ENCODE measurements at places on chromosomes 2 and 18.

DNA sequence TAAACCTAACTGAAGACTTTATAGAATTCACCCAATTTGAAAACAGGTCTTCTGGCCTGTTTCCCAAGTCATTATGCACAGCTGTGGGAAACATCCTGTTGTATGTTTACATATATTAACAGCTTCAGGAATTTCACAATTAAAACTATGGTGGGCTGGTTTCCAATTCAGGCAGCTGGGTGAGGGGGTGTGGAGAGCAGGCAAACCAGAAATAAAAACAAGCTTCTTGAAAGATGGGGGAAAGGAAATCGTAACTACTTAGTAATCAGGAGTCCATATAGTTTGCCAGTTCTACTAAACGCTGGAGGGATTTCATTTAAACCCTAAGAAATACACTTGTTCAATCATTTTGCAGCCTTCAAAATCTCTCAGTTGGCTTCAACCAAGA, 22.8 kb downstream of the ATP8B1 start:
- peaks cover 28% of the 10 kb centered on the region for H3K4me1 ChIP-seq
- no peak for DNase-seq
- H3K36me3 ChIP-seq = peaks cover 2% of the 10 kb centered on the region
- no peak overlapping the region for H3K4me3 ChIP-seq
- peak overlapping the region; percentile 17 for H3K27ac ChIP-seq

DNA sequence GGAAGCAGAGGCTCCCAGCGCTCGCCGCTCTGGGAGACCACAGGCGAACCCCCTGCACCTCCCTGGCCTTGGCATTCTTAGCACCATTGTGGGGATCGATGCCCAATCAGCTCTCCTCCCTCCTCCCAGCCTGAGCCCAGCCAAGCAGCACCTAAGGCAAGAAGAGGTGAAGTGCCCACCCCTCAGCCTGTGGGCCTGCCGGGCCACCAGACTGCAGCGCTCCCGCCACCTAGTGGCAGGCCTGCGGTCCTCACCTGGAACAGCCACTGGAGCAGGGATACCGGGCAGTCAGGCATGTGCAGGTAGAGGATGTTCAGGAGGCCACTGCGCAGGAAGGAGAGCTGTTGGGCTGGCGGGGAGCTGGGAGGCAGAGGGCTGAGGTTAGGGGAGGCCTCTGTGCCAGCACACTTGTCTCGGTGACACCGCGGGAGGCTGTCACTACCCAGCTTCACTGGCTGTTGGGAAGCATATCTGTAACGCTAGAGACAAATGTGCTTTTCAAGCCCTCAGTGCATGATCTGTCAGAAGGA, 35.2 kb downstream of the FAM178B start:
- H3K27ac ChIP-seq = no peak overlapping the region
- no peaks in the 10 kb centered on the region for H3K36me3 ChIP-seq
- DNase-seq = peak; percentile 87
- peaks cover 6% of the 10 kb centered on the region for H3K4me1 ChIP-seq
- H3K4me3 ChIP-seq = no peak overlapping the region

DNA sequence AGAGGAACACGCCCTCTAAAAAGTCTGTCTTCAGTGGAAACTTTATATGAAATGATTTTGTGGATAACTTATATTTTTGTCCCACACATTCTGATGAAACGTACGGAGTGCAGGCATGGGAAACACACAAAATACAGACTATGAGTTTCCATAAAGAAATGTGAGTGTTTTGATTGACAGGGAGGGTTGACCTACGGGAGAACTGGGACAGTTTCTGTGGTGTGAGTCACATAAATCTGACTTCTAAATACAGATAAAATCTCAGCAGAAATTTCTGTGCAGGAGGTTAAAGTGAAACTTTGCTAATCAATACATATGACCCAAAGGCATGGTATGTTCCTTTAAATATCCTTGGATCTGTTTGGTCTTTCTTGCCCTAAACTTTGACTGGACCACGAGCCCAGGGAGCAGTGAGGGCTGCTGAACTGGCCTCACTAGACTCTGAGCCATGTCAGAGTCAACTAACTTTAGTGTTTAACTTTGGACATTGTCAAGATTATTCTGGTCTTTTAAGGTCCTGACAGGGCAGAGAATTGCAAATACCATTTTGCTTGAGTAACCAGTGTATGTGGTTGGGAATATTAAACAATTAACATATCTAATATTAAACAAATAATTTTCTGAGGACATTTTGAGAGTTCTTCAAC, 206.9 kb upstream of the LYPD1 start:
- no peaks in the 10 kb centered on the region for H3K27me3 ChIP-seq
- peaks cover 7% of the 10 kb centered on the region for H3K4me1 ChIP-seq
- no peak for DNase-seq
- H3K36me3 ChIP-seq = no peaks in the 10 kb centered on the region
- no peak overlapping the region for H3K4me3 ChIP-seq
- no peak overlapping the region for H3K27ac ChIP-seq

DNA sequence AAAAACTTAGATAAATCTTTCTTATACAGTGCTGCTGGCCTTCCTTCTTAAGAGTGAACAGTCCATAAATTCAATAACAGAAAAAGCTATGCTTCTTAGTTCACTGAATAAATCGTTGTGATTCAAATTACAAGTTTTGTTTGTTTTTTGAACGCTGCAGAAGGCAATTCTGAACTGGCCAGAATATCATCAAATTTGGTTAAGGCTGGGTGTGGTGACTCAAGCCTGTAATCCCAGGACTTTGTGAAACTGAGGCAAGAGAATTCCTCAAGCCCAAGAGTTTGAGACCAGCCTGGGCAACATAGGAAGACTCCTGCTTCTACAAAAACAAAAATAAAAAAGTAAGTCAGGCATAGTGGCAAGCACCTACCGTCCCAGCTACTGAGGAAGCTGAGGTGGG, 111.2 kb upstream of the SLC39A10 start:
- peaks cover 3% of the 10 kb centered on the region for H3K27me3 ChIP-seq
- no peak overlapping the region for H3K4me3 ChIP-seq
- no peaks in the 10 kb centered on the region for H3K36me3 ChIP-seq
- DNase-seq = no peak
- no peak overlapping the region for H3K27ac ChIP-seq
- H3K4me1 ChIP-seq = peaks cover 10% of the 10 kb centered on the region

DNA sequence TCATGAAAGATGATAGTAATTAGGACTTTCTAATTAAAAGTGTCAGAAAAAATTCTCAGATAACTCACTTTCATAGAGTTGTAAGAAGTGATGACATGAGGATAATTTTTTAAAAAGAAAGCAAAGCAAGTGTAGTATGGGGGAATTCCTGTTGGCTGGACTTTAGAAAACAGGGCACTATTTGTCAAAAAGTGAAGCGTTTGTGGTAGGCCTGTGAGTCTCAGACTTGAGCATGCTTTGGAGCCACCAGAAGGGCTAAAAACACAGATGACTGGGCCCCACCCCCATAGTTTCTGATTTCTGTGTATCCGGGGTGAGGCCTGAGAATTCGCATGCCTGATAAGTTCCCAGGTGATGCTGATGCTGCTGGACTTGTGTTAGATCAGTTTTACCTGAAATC, 222.6 kb upstream of the LRRTM1 start:
- no peaks in the 10 kb centered on the region for H3K27me3 ChIP-seq
- DNase-seq = no peak
- H3K4me1 ChIP-seq = no peaks in the 10 kb centered on the region
- no peak overlapping the region for H3K27ac ChIP-seq

DNA sequence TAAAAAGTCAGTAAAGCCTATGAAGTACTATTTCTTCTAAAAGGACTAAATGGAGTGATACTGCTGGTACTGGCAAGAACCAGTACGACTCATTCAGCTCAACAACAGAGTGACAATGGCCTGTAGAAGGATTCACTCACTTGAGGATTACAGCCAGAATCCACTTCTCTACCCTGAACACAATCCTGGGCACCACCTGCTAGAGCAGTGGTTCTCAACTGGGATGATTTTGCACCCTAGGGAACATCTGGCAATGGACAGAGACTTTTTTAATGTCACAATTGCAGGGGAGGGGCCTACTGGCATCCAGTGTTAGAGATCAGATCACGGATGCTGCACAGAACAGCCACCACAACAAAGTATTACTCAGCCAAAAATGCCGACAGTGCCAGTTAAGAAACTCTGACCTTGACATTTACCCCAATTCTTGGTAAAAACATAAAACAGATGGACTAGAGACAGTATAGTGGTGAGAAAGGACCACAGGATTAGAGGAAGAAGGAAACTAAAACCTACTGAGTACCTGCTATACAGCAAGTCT, 5.0 kb downstream of the SPIRE1 start:
- no peak for DNase-seq
- H3K4me3 ChIP-seq = no peak overlapping the region
- H3K27ac ChIP-seq = no peak overlapping the region
- H3K36me3 ChIP-seq = peaks cover 3% of the 10 kb centered on the region
- peaks cover 11% of the 10 kb centered on the region for H3K4me1 ChIP-seq

DNA sequence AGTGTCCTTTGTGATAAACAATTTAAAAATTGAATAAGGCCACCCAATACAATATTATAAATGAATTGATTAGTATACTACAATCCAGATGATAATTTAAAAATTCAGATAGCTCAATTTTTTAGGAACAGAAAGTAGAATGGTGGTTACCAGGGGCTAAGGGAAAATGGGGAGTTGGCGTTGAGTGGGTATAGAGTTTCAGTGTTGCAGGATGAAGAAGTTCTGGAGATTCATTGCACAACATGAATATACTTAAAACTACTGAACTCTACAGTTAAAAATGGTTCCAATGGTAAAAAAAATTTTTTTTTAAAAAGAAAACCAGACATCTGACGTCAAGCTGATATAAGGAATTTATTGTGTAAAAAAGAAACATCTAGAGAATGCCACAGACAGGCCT, 20.9 kb downstream of the SLC39A6 start:
- no peak overlapping the region for H3K4me3 ChIP-seq
- H3K36me3 ChIP-seq = peaks cover 12% of the 10 kb centered on the region
- H3K4me1 ChIP-seq = no peaks in the 10 kb centered on the region
- no peak for DNase-seq

DNA sequence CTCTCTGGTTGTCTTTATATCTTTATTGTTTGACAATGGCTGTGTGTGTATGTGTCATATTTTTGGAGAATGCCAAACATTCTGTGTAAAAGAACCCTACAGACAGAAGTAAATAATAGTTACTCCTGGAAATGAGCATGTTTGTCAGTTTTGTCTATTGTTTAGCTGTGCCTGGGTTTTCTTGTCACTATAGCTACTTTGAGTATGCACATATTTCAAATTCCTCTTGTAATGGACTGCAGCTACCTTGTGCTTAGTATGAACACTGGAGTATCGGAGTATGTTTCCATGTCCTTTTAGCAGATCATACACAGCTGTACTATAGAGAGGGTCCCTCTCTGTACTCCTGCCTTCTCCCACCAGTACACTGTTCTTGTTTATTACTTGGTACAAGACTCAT, 58.0 kb upstream of the DOCK10 start:
- no peaks in the 10 kb centered on the region for H3K36me3 ChIP-seq
- no peak overlapping the region for H3K4me3 ChIP-seq
- DNase-seq = no peak
- no peak overlapping the region for H3K27ac ChIP-seq
- H3K27me3 ChIP-seq = no peaks in the 10 kb centered on the region

GRCh38 chr2:74457549-74458131, 598 bp upstream of the WBP1 start:
- H3K36me3 ChIP-seq = peaks cover 1% of the 10 kb centered on the region
- peak overlapping the region; percentile 89 for H3K4me3 ChIP-seq
- peak; percentile 67 for DNase-seq
- peaks cover 33% of the 10 kb centered on the region for H3K4me1 ChIP-seq
- H3K27me3 ChIP-seq = peaks cover 4% of the 10 kb centered on the region

DNA sequence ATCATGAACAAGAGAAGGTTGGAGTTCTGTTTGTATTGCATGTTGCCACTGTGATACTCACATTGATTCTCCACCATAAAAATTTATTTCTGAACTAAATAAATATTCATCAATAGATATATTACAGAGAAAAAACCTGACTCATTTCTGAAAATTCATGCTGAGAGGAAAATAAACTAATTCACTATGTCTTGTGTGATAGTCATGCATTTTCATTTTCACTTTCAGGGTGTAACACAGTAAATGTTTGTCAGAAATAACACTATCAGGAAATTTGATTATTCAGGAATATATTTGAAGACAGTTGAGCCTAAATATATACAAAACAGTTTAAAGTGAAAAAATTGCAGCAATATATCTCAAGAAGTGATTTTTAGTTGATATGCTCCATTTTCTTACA, 335.2 kb downstream of the KCNJ3 start:
- no peak overlapping the region for H3K4me3 ChIP-seq
- H3K27ac ChIP-seq = no peak overlapping the region
- no peaks in the 10 kb centered on the region for H3K27me3 ChIP-seq
- peaks cover 2% of the 10 kb centered on the region for H3K36me3 ChIP-seq
- peaks cover 2% of the 10 kb centered on the region for H3K4me1 ChIP-seq
- DNase-seq = no peak

DNA sequence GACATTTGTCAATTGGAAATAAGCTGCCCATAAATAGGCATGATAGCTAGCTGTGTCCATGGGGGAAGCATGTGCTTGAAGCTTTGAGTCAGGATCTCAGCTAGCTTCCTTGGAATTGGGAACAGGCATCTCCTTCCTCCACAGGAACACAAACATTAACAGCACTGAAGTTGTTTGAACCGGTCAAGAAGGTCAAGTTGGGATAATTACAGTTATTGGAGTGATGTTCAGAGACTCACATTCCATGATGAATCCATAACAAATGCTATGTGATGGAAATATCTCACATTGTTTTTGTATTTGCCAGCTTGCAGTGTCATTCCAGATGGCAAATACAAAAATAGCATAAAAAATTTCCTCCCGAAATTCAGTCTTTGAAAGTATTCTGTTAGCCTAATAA, 347.6 kb upstream of the SMIM21 start:
- H3K27me3 ChIP-seq = peaks cover 34% of the 10 kb centered on the region
- no peak overlapping the region for H3K4me3 ChIP-seq
- no peaks in the 10 kb centered on the region for H3K4me1 ChIP-seq

- H3K4me3 ChIP-seq = no peak overlapping the region
- peaks cover 6% of the 10 kb centered on the region for H3K27me3 ChIP-seq
- DNase-seq = no peak
- no peaks in the 10 kb centered on the region for H3K36me3 ChIP-seq
Measured at GRCh38 chr2:29763371-29763770, 158.0 kb downstream of the ALK start.

- H3K4me1 ChIP-seq = peaks cover 20% of the 10 kb centered on the region
- H3K4me3 ChIP-seq = no peak overlapping the region
- no peaks in the 10 kb centered on the region for H3K36me3 ChIP-seq
- no peak for DNase-seq
Measured at GRCh38 chr2:128365217-128365905, 46.7 kb upstream of the HS6ST1 start.

GRCh38 chr2:165239230-165239629, at the start of gene SCN2A:
TSS of gene SCN2A (plus strand) at chr2:165239414. CDS start at chr2:165295824, 56,410 bp downstream.
- no peak within 1 kb of the TSS for H3K27ac ChIP-seq
- H3K4me1 ChIP-seq = no peaks in the 10 kb centered on the region
- peaks cover 9% of the 10 kb centered on the region for H3K27me3 ChIP-seq
- no peak for DNase-seq
- no peak within 1 kb of the TSS for H3K4me3 ChIP-seq

GRCh38 chr2:229927817-229928321, 5.6 kb downstream of the FBXO36 start:
- H3K4me1 ChIP-seq = peaks cover 4% of the 10 kb centered on the region
- H3K4me3 ChIP-seq = no peak overlapping the region
- no peak overlapping the region for H3K27ac ChIP-seq
- DNase-seq = no peak
